ENCODE measurements at places on chromosomes 12 and 14.

- no peak for DNase-seq
Observed at GRCh38 chr12:57130941-57131340, 2.7 kb downstream of the LRP1 start.

DNA sequence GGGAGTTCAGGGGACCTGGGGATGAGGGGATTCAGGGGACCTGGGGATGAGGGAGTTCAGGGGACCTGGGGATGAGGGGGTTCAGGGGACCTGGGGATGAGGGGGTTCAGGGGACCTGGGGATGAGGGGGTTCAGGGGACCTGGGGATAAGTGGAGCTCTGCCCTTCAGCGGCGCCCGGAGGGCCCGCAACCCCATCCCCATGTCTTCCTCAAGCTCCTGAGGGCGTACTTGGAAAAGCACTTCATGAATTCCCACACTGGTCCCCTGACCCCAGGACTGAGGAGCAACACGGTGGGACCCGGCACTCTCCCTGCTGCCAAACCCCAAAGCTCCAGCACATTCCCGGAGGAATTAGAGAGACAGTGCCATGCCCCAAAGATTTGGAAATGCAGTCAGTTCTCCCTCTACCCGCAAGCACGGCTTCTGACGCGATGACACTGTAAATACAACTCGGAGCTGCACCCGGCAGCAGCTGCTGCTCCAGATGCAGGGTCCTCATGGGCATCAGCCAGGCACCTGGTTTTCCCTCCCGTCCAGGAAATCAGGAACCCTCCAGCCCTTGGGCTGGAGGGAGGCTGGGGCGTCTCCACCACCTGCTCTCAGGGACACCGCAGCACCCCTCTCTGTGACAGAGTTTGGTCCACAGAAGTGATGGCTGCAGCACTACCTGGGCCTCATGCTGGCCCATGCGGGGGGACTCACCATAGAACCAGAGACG, 32.8 kb upstream of the C14orf180 start:
- DNase-seq: no peak

DNA sequence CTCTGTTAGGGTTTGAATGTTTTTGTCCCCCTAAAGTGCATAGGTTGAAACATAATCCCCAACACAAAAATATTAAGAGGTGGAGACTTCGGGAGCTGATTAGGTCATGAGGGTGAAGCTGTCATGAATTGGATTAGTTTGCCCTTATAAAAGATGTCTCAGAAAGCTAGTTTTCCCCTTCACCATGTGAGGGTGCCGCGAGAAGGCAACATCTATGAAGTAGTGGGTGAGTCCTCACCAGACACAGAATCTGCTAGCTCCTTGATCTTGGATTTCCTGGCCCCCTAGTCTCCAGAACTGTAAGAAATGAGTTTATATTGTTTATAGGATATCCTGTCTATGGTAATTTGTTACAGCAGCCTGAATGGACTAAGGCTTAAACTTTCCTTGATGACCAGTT, 301.5 kb upstream of the ATP2B1 start:
- no peak for DNase-seq

DNA sequence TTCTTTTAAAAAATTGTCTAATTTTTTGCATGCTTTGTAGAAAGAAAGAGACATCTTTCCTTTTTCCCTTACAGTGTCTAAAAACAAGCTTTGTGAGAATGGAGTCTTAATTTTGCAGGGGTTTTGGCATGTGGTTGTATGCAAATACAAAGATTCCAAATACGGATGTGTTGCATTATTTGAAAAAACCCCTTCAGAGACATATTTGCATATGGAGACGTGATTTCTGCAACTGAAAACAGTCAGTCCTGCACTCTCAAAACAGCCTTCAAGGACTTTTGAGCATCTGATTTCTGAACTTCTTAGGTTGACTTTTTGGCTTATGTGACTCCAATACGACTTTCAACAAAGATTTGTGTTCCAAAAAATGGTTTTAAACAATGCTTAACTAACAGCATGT, 7.8 kb downstream of the IRAK3 start:
- no peak for DNase-seq

DNA sequence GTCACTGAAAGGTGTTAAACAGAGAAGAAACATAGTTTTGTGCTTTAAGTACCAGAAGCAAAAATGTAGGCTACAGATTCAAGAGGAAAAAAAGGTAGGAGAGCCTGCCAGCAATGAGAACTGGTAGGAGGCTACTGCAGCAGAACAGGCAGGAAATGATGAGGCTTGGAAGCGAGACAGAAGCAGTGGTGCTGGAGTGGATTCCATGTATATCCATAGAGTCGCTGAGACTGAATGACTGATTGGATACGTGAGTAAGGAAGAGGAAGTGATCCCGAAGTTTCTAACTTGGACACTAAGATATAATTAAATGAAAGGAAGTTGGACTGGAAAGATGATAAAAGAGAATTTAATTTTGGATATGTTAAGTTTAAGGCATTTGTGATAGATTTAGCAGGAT, 45.0 kb upstream of the CCDC91 start:
- no peak for DNase-seq

DNA sequence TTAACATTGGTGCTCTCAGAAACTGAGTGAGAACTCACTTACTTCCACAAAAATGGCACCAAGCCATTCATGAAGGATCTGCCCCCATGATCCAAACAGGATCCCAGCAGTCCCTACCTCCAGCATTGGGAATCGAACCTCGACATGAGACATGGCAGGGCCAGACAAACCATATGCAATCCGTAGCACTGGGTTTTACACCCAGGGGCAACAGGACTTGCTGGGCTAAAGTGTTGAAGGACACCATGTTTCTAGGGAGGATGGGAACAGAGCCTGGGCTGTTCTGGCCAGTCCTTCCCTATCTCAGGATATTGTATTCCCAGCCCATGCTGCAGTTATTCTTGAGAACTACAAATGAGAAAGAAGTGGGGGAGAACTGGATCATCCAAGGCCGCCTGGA, 36.6 kb downstream of the SERPINA3 start:
- DNase-seq: no peak

DNA sequence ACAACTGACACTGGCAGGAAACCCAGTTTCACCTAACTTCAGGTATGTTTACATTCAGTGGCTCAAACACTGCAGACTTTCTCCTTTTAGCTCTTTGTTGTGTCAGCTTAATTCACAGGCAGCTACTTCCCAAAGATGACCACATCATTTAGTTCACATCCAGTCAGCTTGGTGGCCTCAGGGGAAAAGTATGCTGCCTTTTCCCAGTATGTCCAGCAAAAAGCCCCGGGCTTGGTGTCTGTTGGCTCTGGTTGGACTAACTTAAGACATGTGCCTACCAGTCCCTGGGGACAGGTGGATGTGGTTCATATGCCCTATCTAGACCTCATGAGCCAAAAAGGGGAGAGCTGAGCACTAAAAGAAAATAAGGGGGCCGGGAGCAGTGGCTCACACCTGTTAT, 56.4 kb downstream of the GOLGA5 start:
- peak; percentile 8 for DNase-seq

- DNase-seq: no peak
Observed at GRCh38 chr12:64937452-64937851, 113.0 kb downstream of the TBC1D30 start.

GRCh38 chr14:100032738-100033137, 32.5 kb upstream of the EVL start:
- no peak for DNase-seq

- peak; percentile 72 for DNase-seq
Observed at GRCh38 chr12:58915634-58916033, 4.7 kb downstream of the LRIG3 start.

DNA sequence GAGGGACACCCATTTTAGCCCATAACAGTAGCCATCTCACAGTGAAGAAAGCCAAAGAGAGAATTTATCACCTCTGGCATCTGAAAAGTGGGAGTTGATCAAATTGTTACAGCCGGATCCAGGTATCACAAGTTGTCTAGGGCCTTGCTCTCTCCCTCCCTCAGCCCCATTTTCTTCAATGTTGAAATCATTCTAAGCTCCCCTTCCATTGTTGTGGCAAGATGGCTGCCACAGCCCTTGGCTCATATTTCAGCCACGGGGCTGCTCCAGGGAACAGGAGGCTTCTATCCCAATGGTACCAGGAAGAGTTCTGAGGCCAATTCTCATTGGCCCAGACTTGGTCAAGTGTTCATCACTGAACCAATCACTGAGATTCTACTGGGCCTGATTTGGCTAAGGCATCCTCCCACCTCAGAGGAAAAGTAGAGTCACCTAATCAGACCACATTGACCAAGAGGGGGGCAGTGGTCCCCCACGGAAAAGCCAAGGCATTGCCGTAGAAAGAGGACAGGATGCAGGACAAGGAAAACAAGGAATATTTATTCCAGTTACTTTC, 106.2 kb downstream of the GPATCH2L start:
- DNase-seq: no peak

DNA sequence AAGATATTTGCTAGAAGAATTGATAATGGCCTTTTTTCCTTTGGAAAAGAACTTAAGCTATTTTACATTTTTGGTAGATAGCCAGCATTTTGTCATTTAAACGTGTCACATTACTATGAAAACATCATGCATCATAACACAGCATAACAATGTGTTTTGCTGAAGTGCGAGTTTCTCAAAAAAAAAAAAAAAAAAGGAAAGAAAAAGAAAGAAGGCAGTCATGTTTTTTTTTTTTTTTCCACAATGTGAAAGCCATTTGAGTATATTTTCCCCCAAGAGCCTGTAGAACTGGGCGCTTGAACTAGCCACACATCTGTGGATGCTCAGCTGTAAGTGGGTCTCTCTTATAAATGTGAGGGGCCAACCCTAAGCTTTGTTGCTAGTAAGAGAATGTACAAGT, 300.1 kb downstream of the AKAP6 start:
- DNase-seq: no peak

GRCh38 chr12:49131894-49132461, 783 bp upstream of the TUBA1B start:
- peak; percentile 49 for DNase-seq

DNA sequence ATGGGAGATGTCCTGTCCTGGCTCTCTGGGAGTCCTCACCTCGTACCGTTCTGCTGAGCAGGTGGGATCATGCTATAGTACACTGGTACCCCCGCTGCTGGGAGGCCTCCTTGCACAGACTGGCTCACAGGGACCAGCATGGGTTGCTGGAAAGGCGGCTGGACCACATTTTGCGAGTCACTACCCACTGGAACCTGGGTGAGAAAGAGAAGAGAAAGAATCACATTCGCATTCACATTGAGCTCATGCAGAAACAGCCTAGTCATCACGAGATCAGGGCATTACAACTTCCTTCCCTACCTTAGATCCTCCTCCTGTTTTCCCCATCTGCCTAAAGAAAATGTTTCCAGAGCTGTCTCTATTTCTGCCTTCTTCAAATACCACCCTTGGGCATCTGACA, 17.3 kb upstream of the STAC3 start:
- no peak for DNase-seq

- DNase-seq: no peak
Observed at GRCh38 chr14:95256776-95257060, 63.0 kb downstream of the CLMN start.

GRCh38 chr14:63677891-63678379, 36.3 kb upstream of the WDR89 start:
- DNase-seq: peak; percentile 58

DNA sequence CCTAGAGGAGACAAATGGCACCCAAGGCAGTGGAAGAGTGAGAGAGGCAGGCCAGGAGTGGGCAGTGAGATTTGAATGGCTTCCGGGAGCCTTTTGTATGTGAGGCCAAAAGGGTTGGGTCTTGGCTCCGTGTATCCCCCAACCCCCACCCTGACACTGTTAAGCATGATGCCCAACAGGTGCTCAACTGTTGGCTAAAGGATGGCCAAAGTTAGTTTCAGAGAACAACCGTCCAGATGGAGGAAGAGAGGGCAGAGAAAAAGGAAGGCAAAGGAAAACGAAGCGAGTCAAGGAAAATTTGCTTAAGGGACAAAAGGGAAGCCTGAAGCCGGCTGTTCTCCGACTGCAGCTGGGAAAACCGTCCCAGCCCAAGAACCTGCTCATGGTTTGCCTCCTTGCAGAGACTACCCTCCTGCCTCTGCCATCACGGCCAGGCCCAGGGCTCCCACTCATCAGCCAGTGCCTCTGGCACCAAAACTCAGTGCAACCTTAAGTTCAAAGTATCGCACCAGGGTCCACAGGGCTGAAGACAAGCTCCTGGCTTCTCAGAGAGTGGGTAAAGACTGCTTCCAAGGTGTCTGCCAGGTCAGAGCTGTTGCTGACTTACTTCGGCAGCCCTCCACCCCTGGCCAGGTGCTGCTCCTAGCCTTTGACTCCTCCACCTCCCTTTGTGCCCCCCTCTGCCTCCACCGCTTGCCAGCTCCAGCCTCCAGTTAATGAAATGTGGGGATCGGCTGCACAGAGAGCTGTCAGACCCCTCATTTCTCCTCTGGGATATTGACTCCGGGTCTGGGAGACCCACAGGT, 4.2 kb upstream of the C1QL4 start:
- DNase-seq: no peak

DNA sequence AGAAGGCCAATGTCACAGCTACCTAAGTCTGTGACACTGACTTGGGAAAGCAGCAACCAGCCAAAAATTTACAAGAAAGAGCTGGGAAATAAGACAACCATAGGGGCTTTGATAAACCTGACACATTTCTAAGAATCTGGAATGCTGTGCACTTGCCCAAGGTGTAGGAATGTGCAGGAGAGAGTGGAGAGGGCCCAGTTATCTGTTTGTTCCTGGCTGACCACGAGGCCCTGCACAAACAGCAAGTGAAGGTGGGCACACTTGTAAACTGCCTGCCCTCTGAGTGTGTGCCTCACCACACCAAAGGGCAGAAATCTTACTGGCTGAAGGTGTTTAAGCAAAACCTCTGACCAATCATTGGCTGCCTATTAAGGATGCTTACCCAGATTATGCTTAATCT, 27.3 kb downstream of the DLK1 start:
- DNase-seq: no peak

DNA sequence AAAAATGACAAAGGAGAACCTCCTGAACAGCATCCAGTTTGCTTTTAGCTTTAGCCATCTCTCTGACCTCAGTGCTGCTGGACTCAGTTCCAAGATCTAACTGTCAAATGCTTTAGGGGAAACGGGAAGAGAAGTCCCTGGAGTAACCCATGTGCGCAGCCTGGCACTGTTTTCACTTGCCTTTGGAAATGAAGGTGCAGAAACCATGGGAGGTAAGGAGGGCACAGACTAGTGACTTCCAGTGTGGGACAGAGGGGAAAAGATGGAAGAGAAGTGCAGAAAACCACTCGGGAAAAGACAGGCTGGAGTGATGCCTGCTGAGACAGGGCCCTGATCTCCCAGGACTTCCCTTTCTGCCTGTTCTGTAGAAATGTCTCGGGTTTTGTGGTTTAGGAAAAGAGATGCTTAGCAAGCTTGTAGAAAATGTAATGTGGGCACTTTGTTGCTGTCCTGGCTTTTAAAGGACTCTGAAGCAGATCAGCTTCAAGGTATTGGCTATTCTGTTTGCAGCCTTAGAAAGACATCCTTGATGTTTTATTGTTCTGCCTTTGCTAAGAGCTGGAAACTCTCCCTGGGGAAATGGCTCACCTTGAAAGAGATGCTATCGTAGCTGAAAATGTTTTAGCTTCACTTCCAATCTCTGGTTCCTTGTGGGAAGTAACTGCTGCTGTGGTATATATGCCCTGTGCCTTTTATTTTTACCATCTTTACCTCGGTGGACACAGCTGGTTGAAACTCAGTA, 124.6 kb upstream of the HIF1A start:
- no peak for DNase-seq

Measured in astrocyte of the hippocampus (primary cell).